ENCODE measurements at places on chromosomes 11 and 22.

- DNase-seq = no peak
Measured at GRCh38 chr11:212150-213100, 4.9 kb downstream of the RIC8A start.

GRCh38 chr11:86636275-86636674, 36.1 kb downstream of the ME3 start:
- no peak for DNase-seq

GRCh38 chr11:102234779-102235439, 82.4 kb upstream of the BIRC3 start:
- no peak for DNase-seq

DNA sequence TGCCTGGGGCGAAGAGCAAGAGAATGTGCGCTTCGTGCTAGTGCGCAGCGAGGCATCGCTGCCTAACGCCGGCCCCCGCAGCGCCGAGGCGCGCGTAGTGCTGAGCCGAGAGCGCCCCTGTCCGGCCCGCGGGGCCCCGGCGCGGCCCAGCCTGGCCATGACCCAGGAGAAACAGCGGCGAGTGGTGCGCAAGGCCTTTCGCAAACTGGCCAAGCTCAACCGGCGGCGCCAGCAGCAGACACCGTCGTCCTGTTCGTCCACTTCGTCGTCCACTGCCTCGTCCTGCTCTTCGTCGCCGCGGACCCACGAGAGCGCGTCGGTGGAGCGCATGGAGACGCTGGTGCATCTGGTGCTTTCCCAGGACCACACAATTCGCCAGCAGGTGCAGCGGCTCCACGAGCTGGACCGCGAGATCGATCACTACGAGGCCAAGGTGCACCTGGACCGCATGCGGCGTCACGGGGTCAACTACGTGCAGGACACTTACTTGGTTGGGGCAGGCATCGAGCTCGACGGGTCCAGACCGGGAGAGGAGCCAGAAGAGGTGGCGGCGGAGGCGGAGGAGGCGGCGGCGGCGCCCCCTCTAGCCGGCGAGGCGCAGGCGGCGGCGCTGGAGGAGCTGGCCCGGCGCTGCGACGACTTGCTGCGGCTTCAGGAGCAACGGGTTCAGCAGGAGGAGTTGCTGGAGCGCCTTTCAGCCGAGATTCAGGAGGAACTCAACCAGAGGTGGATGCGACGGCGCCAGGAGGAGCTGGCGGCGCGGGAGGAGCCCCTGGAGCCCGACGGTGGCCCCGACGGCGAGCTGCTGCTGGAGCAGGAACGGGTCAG, 1.0 kb downstream of the RASSF10 start:
- DNase-seq = no peak

- DNase-seq = no peak
Measured at GRCh38 chr11:103942646-103943045, 93.8 kb upstream of the DDI1 start.

- no peak for DNase-seq
Measured at GRCh38 chr22:18000441-18001039, 23.8 kb downstream of the MICAL3 start.

DNA sequence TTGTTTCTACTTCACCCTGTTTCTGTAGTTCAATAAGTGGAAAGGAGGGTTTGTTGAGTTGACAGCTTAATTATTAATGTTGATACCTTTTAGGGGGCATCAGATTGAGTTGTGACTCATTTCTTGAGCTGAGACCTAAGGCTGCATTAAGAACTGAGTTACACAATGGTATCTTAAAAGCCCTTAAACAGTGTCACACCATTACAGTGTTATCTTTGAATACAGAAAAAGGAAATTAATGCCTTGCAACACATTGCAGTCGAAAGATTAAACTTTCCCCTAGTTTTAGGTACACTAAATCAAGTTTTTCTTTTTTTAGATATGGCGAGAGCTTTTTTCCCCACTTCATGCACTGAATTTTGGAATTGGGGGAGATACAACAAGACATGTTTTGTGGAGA, 16.7 kb downstream of the PAFAH1B2 start:
- no peak for DNase-seq

DNA sequence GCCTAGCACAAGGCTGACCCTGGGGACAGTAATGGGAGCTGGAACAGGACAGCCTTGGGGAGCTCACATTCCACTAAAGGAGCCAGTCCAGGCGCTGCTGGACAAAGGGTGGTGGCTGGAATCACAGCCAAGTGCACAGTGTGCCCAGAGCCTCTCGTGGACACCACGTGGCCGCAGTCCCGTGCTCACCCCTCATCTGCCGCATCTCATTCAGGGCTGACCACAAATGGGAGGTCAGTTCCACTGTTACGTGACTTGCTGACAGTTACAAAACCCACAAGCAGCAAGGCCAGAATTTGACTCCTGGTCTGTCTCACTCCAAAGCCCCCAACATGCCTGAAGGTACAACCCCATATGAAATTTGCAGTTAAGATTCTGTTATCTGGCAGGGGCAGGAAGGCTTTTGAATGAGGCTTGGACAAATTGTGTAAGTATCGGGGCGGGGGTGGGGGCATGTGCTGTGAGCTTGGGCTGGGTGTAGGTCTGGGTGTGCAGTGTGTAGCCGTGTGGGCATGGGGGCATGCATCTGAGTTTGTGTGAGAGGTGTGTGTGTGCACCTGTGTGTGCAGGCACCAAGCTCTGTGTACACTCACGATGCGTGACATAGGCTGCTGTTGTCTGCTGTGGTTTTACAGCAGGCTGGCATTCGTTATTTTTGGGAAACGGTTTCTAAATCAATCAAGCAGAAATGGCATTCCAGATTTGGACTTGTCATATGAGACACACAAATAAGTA, 301.7 kb downstream of the BRD1 start:
- no peak for DNase-seq

- peak; percentile 28 for DNase-seq
Measured at GRCh38 chr22:18078329-18079041, 695 bp downstream of the PEX26 start.

DNA sequence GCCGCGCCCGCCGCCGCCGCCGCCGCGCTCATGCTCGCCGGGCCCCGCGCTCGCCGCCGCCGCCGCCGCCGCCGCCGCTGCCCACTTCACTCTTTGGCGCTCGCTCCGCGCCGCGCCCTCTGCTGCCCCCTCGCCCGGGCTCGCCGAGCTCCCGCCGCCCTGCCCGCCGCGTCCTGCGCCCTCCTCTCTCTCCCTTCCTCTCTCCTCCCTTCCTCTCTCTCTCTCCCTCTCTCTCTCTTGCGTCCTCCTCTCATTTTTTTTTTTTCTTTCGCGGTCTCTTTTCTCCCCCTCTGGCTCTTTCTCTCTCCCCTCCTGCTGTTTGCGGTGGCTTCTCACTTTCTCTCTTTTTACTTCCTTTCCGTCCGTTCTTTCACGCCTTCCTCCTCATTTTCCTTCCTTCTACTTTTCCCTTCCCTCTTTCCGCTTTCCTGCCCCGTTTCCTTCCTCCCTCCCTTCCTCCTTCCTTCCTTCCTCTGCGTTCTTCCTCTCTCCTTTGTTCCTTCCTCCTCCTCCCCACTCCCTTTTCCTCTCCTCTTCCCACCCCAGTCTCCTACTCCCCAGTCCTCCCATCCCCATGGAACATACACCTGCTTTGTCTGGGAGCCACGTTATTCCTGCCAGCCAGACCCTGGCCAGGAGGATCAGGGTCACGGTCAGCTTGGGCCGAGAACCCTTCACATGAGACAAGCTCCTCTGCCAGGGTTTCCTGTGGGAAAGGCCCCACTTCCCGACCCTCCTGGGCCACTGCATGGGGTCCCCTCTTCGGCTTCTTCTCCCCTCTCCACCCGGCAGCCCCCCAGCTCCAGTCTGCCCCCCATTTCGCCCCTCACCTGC, 19.3 kb upstream of the SHISAL1 start:
- DNase-seq = no peak

GRCh38 chr11:86680716-86681482, 8.5 kb upstream of the ME3 start:
- no peak for DNase-seq

DNA sequence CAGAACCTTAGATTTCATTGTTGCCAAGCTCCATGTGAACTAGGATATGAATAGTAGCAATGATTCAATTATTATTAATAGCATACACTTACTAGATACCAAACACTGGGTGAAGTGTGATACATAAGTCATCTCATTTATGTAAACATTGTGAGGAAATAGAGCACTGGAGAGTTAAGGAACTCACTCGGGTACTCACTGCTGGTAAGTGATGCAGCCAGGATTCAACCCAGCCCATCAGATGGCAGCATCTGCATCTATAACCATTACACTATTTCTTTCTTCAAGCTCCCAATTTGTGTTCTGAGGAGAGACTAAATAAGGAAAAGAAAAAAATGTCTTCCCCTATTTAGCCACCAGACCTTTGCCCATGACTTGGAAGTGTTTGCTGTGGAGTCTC, 10.2 kb upstream of the ALG8 start:
- DNase-seq = no peak

DNA sequence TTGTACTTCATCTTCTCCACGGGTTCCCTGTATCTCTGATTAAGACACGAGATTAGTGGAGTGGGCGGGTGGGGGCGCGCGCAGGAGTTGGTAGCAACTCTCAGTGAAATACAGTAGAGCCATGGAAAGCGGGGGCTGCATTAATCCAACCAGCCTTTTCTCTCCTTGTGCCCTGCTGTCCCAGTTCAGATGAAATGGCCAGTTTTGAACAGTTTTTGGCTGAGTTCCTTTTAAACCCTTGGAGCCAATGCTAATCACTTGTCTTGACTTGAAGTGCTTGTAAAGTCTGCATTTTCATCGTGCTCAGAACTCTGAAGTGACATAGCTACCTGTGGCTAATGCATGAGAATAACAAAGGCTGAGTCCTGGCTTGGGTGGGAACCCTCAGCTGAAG, 734 bp upstream of the TMEM123 start:
- peak; percentile 59 for DNase-seq

- no peak for DNase-seq
Measured at GRCh38 chr22:30825711-30826505, 131.2 kb downstream of the OSBP2 start.

GRCh38 chr11:121479698-121480238, 27.0 kb upstream of the SORL1-AS1 start:
- DNase-seq = no peak
